ENCODE measurements at places on chromosomes 12 and 14. TPM values are rescaled to one million over a fixed set of nuclear protein-coding genes. Genes with fewer than 3 reads are reported as not detected.

GRCh38 chr12:47417121-47417520 lies 288.7 kb downstream of the RPAP3 start:
- no peak for DNase-seq

Gene HPD
- 1.4 TPM for total RNA-seq

DNA sequence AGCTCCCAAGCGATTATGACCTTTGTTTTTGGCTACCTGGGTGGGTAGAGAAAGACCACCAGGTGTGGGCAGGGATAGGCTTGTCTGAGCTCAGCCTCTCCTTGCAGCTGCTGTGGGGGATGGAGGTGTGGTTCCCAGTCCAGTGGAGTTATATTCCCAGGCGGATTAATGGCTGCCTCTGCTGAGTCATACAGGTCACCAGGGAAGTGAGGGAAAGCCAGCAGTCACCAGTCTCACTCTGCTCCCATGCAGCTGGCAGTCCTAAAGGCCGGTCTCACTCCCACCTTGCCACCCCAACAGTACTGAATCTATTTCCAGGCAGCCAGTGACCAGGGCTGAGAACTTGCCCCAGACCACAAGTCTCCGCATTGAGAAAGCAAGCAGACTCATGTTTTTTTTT lies 399.2 kb downstream of the VRK1 start:
- DNase-seq = no peak

DNA sequence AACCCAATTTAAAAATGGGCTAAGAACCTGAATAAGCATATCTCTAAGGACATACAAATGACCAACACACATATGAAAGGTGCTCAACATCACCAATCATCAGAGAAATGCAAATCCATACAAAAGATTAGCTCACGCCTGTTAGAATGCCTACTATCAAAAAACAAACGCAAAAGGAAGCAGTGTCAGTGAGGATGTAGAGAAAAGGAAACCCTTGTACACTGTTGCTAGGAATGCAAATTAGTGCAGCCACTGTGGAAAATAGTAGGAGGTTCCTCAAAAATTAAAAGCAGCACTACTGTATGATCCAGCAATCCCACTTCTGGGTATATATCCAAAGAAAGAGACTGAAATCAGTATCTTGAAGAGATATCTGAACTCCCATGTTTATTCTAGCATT lies 133.0 kb downstream of the CPNE8 start:
- no peak for DNase-seq

GRCh38 chr14:63501429-63501828 lies 41.7 kb downstream of the PPP2R5E start:
- no peak for DNase-seq

Gene KRT82
- total RNA-seq = not detected
